ENCODE measurements at places on chromosomes 5 and 9.

DNA sequence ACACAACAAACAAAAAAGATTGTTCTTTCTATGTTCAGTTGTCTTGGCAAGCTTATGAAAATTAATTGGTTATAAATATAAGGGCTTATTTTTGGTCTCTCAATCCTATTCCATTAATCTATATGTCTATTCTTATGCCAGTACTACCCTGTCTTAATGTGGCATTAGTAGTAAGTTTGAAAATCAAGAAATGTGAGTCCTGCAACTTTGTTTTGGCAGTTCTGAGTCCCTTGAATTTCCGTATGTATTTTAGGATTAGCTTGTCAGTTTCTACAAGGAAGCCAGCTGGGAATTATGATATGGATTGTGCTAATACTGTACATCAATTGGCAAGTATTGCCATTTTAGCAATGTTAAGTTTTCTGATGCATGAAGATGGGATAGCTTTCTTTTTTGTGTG lies 10.5 kb upstream of the CCDC125 start:
- DNase-seq, result no peak

GRCh38 chr5:8060235-8060952 lies 191.4 kb downstream of the MTRR start:
- DNase-seq, result no peak

GRCh38 chr5:108753877-108754276 lies 6.2 kb downstream of the FER start:
- peak; percentile 11 for DNase-seq

DNA sequence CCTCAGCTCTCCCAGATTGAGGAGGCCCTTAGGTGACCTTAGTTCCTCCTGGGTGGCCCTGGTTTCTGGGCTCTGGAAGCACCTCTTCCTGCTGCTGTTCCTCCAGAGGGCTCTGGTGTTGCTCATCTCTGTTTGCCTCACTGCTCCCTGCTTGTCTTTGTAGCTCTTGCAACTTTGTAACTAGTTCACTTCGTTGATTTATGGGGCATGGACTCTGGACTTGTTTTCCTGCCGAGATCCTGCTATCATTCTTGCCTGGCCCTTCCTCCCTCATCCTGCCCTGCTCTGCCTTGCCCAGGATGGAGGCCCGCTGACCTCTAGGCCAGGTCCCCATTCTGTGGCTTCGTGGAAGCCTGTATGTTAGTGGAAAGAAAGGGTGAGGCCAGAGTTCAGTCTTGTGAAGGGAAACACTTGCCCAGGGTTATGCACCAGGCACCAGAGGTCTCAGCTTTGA lies 169.3 kb downstream of the MACROH2A1 start:
- DNase-seq, result no peak

GRCh38 chr5:41071975-41072374 lies 833 bp upstream of the MROH2B start:
- peak; percentile 37 for DNase-seq

DNA sequence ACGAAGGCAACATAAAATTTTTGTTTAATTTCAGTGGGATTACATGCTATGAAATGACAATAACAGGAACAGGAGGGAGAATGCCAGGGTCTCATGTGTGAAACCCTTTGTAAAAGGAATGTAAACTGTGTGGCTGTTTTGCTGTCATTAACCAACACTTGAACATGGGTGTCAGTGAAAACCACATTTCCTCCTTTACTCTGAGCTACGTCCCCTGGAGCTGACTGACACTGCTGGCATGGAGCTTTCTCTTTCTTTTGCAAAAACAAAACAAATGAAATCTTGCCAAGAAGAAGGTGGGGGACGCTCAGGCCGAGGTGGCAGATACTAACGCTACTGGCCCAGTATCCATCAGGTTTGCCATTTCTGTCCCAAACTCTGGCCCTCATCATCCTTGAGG lies 121.4 kb downstream of the DMRT2 start:
- no peak for DNase-seq

- no peak for DNase-seq
Measured at GRCh38 chr5:154166901-154167791, 23.4 kb upstream of the GALNT10 start.

- no peak for DNase-seq
Measured at GRCh38 chr9:37002413-37003217, 31.5 kb downstream of the PAX5 start.

GRCh38 chr9:93510041-93510440 lies 56.7 kb upstream of the FAM120AOS start:
- DNase-seq, result no peak

DNA sequence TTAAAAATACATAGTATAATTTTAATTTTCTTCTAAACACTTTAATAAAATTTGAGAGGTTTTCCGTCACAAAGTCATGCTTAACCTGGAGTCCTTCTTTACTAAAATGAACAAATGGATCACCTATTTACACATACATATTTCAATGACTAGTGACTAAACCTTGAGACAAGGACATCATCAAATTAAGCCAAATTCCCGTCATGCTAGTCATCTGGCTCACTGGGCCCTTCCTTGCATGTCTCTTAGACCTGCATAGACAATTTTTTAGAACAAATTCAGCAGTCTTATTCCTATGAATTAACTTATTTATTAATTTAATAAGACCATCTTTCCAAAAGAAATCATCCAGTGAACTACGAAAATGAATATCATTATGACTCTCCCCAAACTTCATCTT lies 26.6 kb downstream of the ERAP2 start:
- no peak for DNase-seq

GRCh38 chr5:148446611-148447010 lies 62.9 kb downstream of the FBXO38 start:
- no peak for DNase-seq

DNA sequence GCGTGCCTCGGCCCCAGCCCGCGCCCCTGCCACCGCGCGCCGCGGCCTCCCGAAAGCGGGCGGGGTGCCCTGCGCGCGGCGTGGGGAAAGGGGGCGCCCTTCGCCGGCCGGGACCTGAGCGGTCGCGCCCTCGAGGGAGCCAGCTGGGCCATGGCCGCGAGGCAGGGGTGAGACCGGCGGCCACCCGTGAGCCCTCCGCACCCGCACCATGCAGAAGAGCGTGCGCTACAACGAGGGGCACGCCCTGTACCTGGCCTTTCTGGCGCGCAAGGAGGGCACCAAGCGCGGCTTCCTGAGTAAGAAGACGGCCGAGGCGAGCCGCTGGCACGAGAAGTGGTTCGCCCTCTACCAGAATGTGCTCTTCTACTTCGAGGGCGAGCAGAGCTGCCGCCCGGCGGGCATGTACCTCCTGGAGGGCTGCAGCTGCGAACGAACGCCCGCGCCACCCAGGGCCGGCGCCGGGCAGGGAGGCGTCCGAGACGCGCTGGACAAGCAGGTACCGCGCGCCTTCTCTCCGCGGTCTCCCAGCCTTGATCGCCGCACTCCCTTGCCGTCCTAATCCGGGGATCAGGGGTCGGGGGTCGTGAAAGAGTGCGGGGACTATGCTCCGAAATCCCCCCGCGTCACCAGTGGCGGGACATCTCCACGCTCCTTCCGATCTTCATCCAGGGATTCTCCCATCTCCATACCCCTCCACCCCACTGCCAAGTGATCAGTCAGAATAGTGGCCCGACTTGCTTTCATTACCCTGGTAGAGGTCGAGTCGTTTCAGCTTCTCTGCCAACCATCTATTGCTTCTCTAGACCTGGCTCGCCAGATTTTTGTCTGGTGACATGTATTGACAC lies 590 bp downstream of the RASGRF2 start:
- no peak for DNase-seq

GRCh38 chr5:150158170-150158949 lies 2.7 kb upstream of the PDGFRB start:
- no peak for DNase-seq

DNA sequence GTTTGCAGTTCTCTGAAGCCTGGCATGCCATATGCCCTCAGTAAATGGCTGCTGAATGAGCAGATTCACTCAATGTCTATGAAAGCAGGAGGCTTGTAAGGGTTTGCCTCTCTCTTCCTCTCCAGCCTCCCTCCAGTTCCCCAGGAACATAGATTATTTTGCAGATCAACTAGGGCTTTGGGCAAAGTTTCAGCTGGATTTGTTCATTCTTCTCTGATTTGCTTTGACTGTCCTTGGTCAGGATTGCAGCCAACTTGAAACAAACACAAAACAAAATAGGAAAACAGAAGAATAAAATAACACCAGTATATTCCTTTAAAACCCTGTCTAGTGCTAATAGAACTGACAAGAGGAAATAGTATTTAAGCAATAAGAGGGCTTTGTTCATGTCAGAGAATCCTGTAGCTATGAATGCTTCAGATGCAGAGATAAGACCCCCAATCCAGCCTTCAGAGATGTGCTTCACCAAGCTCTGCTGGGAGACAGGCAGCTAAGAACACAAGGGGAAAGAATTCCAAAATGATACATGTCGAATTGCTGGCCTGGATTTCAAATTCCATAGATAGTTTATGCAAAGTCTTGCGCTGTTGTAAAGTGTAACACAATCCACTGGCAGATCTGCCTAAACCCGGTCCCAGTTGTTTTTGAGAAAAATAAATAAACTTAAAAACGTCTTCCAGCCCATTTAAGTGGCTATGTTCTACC lies 174.3 kb downstream of the PAPPA start:
- no peak for DNase-seq

All from urothelium cell line (cell line).